ENCODE measurements at places on chromosomes 6 and 20.
A peak's percentile ranks its signal among the peaks of the same experiment; 100 is the strongest.

DNA sequence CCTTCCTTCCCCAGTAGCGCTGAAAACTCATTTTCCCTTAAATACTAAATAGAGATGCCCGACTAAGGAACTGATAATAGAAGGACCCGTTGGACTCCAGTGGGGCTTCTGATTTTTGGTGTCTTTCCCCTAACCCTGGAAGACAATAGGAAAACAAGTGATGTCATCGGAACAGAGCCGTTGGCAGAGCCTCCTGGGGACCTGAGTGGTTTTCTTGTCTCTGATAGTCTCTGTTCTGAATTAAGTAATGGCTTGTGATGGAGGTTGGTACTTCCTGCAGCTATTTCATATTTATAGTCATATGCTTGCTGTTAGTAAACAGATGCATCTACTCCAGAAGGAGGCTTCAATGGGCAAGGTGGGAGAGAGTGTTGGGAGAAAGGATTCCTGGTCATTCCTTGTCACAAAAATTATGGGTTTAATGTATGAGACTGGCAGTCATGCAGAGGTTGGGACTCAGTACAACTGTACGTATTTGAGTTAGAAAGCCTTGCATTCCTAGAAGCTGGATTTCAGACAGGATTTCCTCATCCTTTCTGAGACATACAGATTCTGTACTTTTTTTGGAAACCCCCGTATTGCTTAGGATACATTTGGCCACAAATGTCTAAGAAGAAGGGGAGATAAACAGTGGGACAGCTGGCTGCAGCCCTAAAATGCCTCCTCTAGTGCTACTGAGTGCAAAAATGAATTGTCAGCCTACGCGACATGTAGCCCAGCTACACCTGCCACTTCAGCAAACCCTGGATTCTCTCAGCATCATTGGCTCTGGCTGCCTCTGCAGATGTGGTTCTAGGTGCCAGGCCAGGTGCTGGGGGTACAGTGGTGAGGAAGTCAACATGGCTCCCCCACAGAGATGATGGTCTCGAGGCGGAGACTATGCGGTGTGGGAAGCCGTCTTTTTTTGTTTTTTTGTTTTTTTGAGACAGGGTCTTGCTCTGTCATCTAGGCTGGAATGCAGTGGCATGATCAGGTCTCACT, 38.1 kb downstream of the CDS2 start:
- DNase-seq, result no peak

DNA sequence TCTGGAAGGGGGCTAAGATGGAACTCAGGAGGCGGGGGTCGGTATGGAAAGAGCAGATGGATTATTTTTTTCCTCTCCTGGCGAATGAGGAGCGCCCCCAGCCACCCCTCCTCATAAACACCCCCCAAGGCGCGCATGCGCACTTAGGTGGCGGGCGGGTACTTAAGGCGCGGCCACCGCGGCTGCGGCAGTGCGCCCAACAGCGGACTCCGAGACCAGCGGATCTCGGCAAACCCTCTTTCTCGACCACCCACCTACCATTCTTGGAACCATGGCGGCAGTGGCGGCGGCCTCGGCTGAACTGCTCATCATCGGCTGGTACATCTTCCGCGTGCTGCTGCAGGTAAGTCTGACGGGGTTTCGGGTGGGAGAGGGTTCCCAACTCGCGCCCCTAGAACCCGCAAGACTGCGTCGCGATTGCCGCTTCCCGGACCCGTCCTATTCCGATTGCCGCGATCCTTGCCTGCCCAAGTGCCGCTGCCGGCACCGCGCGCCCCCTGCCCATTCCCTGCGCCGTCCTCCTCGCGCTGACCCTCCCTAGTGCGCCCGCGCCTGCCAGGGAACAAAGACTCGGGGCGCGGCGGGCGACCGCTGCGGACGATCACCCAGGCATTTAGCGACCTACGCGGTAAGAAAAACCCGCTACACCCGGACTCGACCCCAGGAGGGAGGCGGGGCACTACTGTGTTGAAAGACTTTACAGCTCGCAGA, at the start of gene NNAT:
Gene NNAT, plus strand, starts transcription at position 190 of the 711 bp plus-strand sequence. Its CDS starts 82 bp downstream, at position 272.
- no peak for DNase-seq

GRCh38 chr6:107807196-107807811, 16.8 kb downstream of the SCML4 start:
- no peak for DNase-seq

DNA sequence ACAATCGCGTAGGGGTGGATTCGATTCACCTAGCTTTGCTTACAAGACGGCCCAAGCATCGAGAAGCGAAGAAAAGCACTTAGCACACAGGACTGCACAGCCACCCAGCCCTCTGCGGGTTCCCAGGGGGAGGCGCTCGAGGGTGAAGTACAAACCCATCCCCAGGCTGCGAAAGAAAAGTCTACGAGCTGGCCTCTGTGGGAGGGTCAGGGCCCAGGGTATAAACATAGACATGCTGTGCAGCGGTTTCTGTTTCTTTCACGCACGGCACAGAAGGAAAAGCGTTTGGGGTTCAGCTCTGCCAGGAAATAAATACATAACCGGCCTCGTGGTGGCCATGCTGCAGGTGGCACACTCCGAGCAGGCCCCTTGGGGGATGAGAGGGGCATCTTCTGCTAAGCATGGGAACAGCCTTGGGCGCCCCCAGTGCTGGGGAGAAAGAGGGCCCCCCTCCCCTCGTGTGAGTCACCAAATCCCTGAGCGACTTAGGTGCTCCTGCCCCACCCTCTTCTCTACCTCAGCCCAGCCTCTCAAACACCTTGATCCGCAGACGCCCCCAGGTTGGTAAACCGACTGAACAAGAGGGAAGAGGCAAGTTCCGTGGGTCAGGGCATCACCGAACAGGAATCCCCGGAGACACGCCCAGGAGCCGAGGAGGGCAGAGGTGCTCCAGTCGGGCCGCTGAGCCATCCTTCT, 91.6 kb upstream of the RIPOR2 start:
- DNase-seq, result peak; percentile 81

- no peak for DNase-seq
Measured at GRCh38 chr6:147677647-147678046, 169.2 kb downstream of the SAMD5 start.
